ENCODE measurements at places on chromosomes 12 and 14.

GRCh38 chr14:96762650-96763049 lies 34.5 kb upstream of the VRK1 start:
- DNase-seq = peak; percentile 23

- no peak for DNase-seq
Observed at GRCh38 chr14:76115010-76115422, 36.7 kb upstream of the GPATCH2L start.

DNA sequence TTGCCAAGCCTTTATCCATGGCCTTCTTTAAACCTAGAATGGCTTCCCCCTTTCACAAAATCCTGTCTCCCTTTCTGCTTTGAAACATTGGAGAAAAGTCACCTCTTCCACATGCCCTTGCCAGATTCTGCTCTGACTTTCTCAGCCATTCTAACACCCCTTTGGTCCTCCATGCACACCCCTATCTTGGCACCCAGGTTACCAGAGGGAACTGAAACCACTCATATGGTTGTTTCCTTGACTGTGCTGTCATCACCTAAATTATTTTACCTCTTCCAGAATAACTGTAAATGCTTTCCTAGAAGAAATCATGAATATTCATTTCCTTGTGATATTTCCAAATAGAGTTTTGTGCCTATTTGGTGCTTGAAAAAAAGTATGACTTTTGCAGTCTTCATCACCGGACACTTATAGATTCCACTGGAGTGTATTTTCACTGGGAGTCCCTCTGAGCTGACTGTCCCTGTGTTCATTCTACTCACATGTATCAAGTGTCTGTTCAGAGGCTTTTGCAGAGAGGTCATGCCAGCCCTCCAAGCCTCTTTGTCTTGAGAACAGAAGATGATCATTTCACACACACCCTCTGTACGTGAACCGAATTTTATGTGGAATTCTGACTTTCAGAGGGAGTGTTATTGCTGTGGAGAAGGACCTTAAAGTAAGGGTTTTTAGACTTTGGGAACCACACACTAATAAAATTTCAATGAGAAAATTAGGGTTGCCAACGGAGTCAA lies 74.1 kb downstream of the PLXNC1 start:
- no peak for DNase-seq

DNA sequence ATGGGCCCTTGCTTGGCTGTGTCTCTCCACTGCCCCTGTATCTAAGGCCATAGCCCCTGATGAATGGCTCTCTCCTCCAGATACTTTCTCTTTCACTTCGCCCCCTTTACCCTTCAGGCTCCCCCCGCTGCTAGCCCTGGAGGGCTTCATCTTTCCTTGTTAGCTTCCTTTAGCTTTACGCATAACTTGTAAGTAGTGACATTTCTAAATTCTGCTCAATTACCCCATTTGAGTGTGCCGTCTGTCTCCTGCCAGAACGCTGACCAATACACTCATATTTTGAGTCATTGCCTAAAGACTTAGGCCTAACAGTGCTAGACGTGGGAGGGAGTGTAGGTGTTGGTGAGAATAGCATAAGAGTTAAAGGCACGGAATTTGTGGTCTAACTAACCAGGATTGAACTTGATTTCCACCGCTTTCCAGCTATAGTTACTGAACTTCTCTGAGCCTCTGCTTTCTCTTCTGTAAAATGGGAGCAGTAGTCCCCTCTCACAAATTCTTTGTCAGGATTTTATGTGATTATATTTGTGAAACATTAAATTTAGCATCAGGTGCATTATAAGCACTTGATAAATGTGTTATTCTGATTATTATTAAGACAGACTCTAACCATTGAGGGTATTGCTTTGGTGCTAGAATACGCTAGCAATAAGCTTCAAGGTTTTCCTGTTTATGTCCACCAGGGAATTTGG lies 129.3 kb downstream of the ZFP36L1 start:
- DNase-seq = no peak

- DNase-seq = no peak
Observed at GRCh38 chr12:49550693-49551252, 11.9 kb downstream of the KCNH3 start.

DNA sequence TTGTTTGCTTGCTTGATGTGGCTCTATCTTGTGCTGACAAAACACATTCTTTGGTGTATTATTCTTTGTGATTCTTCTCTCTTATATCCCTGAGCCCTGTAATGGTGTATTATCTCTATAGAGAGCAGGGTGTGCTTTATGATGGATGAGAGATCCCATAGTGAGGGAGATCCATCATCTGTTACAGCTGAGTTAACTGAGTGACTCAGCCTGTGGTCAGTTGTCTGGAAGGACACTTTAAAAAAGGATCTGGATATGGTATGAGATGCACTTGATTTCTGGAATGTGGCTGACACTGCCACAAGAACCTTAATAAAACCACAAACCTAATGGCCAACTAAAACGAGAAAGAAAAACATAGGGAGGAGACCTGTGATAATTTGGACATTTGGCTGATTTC lies 461.4 kb upstream of the SYT1 start:
- DNase-seq = no peak

- DNase-seq = no peak
Observed at GRCh38 chr12:75710361-75711069, 199.1 kb upstream of the KRR1 start.

- DNase-seq = peak; percentile 25
Observed at GRCh38 chr14:24394275-24394674, 4.5 kb upstream of the NYNRIN start.

DNA sequence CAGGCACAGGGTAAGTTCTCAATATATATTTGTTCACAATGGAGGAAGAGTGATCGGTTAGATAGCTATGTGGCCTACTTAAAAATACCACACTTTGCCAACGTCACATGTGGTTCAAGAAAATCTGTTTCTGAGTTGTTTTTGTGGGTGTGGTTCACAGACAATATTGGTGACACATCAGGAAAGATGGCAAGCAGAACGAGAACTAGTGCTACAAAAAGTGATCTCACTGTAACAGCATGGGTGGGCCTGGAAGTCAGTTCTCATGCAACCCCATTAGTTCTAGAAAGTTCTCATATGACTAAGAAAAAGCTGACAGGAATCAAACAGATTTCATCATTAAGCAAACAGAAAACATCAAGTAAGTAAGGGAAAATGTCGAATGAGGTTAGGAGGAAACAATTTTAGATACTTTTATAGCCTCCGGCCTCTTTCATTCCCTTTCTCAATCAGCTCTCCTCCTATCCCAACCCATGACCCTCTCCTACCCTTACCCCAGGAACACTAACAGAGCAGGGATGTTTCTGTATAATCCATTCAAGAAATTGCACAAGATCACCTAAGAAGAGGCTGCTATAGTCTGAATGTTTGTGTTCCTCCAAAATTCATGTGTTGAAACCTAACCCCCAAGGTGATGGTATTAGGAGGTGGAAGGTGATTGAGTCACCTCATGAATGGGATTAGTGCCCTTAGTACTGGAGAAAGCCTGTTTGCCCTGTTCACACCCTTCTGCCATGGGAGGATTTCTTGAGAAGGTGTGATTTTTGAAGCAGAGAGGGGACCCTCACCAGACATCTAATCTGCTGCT lies 15.5 kb upstream of the NTN4 start:
- no peak for DNase-seq

DNA sequence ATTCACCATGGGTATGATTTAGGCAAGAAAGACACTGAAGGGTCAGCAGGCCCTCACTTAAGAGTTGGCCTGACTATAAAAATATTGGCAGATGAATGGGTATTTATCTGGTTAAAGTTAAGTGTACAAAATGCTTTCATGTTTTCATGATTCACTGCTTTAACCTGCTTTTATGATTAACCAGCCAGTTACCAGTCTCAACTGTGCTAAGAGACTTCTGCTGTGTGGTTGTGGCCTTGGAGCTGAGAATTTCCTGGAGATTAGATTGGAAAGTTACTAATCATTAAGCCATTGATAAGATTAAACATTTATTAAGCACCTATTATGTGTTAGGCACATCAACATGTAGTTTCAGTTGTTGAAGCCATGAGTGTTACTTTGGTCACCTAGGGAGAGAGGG lies 68.9 kb downstream of the RASSF8 start:
- no peak for DNase-seq

DNA sequence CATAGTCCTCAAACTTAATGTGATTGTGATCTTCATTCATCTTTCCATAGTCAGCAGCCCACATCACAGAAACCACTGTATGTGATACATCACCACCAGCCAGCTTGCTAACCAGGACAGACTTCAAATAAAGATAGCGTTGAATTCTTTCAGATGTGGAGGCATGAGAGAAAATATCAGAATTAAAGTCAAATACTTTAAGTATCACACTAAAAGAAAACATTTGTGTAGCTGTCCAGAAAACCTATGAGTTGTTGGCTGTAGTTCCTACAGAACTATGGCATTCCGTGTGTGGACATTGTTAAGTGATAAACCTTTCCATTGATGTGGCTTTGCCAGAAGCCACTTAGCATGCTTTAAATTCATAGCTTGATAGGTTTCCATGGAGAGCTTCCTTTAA lies 105.1 kb downstream of the LLPH start:
- DNase-seq = no peak

Data from GDM1 (cell line).